GM12865 (cell line): ENCODE measurements at places on chromosomes 13 and 19.
A peak's percentile ranks its signal among the peaks of the same experiment; 100 is the strongest.

GRCh38 chr13:79451500-79451962 is 29.4 kb upstream of the NDFIP2 start:
- peak; percentile 84 for DNase-seq

- DNase-seq: no peak
Observed at GRCh38 chr19:12833418-12833737, 1.0 kb downstream of the RTBDN start.

GRCh38 chr19:55697069-55697440 is 22.0 kb downstream of the EPN1 start:
- no peak for DNase-seq

GRCh38 chr13:51539887-51540286 is 44.4 kb upstream of the WDFY2 start:
- no peak for DNase-seq

DNA sequence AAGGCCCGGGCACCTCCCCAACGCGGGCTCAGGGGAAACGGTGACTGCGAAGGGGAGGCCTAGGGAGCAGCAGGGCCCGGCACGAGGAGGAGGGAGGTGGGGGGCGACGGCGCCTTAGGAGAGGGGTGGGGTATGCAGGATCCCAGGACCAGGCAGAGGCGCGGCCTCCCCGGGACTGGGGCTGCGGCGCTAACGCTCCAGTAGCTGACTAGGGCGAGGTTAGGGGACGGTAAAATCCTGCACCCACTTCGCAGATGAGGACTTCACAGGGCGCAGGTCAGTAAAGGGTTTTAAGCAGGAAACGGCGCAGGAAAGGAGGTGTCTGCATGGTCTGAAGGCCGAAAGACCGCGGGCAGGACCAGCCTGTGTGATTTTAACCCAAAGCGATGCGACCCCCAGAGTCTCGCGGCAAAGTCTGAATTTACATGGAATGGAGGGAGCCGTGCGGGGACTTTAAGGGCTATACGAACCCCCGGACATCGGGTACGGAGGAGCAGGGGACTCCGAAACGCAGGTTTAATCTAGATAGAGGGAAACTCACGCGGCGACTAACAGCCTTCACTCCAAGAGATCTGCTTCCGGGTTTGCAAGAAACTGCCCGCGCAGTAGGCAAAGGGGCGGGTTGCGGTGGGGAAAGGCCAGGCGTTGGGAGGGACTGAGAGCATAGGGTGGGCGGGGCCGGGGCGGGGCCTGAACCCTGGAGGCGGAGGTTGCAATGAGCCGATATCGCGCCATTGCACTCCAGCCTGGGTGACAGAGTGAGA is at the start of gene ZNF665:
Gene ZNF665, minus strand, starts transcription at position 588 of the 764 bp plus-strand sequence. CDS start 10,460 bp downstream, outside the sequence.
- DNase-seq: peak; percentile 83
